ENCODE measurements at places on chromosomes 11 and 22.

GRCh38 chr11:113405724-113406478 is 18.3 kb downstream of the ANKK1 start:
- no peak for DNase-seq

- DNase-seq: no peak
Measured at GRCh38 chr11:64849598-64850356, 5.3 kb upstream of the CDC42BPG start.

- no peak for DNase-seq
Measured at GRCh38 chr22:47225080-47225930, 462.9 kb downstream of the TBC1D22A start.

- no peak for DNase-seq
Measured at GRCh38 chr22:37545703-37546436, 14.4 kb upstream of the CDC42EP1 start.

GRCh38 chr22:30636226-30637077 is 871 bp downstream of the SLC35E4 start:
- no peak for DNase-seq

DNA sequence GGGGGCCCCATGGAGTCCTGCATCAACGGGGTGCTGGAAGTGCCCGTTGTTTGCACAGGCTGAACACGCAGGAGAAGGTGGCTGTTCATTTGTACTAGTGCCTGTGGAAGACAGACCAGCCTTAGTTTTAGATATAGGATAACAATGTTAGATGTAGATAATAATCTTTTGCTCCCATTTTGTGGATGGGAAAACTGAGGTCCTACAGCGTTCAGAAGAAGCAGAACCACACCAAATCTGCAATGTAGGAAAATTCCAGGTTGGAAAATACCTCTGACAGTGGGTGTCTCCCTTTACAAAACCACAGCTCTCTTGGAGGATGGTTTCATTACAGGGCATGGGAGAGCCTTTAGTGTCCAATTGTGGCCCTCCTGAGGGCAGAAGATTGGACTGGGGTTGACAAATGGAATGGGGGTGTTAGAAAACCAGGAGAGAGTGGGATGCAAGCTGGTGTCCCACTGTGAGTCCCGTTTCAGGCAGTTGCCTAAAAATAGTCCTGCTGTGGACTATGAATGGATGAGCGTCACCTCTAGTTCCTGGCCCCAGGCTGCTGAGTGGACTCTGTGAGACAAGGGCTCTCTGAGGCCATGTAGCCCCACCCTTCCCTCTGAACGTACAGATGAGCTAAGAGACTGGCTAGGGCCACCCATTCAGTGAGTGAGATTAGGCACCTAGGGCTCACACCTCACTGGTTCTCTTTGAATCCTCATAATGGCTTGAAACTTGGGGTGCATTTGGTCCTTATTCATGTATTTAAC is 508.8 kb downstream of the MN1 start:
- no peak for DNase-seq

- no peak for DNase-seq
Measured at GRCh38 chr22:30208631-30209603, 37.6 kb downstream of the LIF start.

DNA sequence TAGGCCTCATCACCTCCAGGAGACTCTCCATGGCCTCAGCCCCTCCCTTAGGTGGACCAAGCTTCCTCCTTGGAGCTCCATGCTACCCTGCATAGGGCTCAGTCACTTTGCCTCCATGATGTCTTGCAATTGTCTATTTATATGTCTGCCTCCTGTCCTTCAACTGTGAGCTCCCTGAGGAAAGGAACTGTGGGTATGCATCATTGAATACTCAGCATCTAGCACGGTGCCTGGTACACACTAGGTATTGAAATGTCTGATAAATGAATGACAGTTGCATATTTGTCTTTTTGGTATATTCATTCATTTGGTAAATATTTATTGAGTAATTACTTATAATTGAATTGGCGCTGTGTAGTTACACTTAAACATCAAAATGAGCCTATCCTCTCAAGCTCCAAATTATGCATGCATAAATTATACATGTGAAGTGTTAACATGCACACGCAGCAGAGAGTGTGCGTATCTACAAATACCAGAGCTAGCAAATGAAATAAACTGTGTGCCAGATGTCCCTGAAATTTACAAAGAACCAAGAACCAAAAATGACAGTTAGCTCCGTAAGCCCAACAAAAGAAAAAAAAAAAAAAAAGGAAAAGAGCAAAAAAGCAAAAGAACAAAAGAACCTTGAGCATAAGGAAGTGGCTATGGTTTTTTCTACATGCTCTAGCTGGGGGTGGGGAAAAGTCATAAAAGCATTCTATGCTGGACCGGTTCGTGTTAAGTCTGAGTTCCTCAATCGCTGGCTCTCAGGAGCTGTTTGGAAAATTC is 25.2 kb downstream of the GRAP2 start:
- DNase-seq: no peak

- DNase-seq: no peak
Measured at GRCh38 chr11:6523253-6523652, 26.2 kb downstream of the DNHD1 start.

DNA sequence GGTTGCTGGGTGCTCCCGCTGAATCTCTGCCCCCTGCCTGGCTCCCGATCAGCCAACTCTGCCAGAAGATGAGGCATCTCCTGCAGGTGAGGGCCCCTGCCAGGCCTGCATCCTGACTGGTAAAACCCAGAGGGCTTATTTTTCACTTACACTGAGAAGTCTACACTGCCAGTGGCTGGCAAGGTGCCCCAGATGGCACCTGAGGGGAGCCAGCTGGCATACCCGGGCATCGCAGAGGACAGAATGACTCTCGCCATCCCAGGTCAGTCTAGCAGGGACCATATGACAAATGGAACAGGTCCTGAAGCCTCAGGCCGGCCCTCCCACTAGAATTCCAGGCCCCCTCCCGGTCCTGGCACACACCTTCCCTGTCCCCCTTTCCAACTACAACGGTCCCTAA is 30.9 kb downstream of the MACROD1 start:
- no peak for DNase-seq

- no peak for DNase-seq
Measured at GRCh38 chr11:19701421-19701820, 11.2 kb upstream of the NAV2 start.

GRCh38 chr22:27472975-27473374 is 328.6 kb downstream of the MN1 start:
- DNase-seq: no peak

DNA sequence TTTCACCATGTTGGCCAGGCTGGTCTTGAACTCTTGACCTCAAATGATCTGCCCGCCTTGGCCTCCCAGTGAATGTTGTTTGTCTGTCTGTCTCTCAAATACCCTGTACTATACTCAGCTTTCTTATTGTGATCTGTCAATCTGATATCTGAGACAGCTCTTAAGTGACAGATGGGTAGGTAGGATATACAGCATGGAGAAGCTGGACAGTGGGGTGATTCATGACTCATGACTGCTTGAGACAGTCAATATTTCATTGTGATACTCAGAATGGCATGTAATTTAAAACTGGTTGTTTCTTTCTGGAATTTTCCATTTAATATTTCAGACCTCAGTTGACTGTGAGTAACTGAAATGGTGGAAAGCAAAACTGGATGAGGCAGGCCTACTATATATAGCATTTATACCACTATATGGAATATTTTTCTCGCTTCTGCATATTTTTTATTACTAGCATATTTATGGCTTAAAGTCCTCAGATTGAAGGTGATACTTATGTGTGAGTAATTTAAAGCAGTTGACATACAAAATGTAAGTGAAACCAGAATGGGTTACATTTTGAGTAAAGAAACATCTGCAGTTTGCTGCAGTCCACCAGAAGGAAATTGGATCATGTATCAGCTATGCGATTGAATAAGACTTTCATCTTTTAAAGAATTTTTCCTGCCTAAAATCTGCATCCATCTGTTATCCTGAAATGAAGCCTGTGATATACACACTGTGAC is 22.3 kb downstream of the ARHGAP42 start:
- DNase-seq: peak; percentile 9

DNA sequence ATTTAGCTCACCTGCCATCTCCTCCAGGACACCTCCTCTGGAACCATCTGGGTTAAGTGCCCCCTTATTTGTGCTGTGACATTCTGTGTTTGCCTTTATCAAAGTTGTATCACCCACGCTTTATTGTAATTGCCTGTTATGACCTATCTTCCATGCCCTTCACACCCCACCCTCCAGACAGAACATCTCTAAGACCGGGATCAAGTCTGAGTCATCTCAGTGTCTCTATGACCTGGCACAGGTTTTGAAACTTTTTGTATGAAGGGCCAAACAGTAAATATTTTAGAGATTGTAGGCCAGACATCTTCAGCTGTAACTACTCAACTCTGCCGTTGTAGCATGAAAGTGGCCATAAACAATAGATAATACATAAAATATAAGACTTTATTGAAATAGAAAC is 161.8 kb downstream of the SPON1 start:
- no peak for DNase-seq

DNA sequence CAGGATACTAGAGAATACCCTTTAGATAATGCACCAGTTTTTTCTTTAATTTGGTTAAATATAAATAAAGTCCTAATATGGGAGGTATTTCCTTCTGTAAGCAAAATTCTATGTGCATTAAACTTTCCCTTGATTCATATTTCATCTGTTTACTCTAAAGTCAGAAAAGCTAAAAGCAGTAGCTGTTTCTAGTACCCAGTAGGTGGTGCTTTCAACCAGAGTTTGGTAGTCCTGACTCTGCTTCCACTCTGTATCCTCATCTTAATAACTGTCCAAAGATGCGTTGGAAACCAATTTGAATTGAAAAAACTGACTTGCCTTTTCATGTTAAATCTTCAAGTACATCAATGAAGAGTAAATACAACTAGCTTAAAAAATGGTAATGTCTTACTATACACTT is 1065.2 kb downstream of the JRKL start:
- DNase-seq: no peak

DNA sequence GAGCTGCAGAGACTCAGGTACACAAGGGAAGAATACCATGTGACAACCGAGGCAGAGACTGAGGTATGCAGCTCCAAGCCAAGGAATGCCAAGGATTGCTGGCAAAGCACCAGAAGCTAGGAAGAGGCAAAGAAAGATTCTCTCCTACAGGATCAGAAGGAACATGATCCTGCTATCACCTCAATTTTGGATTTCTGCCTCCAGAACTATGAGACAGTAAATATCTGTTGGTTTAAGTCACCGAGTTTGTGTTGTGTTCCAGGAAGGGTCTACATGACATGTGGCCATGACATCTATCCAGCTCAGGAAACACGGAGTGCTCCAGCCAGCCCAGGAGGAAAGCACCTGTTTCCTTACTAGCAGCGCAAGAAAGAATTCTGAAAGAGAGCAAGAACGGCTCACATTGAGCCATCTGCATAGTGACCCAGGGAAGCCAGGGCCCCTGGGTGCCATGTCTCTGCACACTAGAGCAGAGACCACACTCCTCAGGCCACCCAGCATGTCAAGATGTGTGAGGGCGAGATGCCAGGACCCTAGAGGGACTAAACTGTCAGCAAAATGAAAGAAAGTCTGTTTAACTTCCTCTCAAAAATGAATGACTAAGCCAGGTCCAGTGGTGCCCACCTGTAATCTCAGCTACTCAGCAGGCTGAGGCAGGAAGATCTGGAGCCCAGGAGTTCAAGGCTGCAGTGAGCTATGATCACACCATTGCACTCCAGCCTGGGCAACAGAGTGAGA is 35.6 kb upstream of the GALNT18 start:
- DNase-seq: no peak

- no peak for DNase-seq
Measured at GRCh38 chr11:42524534-42525227, 787.1 kb upstream of the API5 start.

DNA sequence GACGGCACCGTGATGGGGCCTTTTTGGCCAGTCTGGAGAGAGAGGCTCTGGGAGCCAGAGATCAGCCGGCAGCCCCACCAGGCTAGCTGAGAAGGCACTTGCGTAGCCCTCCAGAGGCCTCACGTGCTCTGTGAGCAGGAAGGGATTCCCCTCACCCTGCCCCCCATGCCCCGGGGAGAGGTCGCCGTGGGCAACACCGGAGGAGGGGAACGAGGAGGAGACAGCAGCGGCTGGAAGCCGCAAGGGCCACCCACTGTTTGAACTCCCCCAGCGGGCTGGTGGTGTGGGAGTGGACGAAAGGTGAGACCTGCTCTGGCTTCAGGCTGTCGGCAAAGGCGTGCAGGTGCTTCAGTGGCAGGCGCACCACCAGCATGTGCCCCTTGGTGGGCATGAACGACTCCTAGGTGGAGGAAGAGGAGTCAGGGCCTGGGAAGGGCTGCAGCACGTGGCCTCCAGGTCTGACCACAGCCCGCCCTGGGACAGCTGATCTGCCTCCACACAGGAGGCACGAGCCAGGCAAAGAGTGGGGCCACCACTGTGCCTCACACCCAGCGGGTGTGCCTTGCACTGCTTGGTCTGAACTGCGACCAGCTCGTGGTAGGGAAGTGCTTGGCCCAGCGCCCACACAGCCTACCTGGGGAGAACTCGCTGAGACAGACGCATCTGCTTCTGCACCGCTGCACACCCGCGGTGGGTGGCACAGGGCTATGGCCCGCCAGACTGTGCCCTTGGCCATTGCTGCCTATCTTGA is 99.9 kb downstream of the MED15 start:
- DNase-seq: no peak

- no peak for DNase-seq
Measured at GRCh38 chr11:113431746-113432145, 43.5 kb downstream of the DRD2 start.

DNA sequence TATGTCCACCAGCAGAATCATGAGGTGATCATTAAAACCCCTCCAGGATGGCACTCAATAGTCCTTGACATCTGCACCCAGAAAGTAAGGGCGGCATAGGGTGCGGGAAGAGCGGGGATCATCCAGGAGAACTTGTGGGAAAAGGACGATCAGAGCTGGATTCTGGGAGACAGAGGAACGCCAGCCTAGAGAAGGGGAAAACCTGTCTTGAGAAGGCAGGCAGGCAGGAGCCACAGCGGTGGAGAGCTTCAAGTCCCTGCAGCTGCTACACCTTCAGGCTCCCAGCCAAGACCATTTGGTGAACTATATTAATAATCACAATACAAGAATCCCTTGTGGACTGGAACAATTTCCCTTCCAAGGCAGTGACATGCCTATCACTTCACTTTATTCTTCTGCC is 134.3 kb downstream of the BUD13 start:
- DNase-seq: no peak

GRCh38 chr11:113315811-113316210 is 1.4 kb downstream of the TTC12 start:
- no peak for DNase-seq

DNA sequence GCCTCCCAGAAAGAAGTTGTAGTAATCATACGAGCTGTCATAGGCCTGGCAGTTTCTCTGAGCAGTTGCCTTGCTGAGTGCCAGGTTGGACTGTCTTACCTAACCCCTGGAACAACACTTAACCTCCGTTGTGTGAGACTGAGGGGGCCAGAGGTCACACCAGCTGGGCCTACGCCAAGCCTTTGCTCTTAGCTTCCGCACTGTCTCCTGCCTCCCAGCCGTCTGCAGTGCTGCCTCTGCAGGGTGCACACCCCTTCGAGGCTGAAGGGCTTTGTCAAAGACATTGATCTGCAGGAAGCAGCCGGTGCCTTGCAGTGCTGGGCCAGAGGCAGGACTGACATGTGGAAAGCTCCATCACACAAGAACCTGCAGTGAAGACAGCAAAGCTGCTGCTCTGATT is 16.7 kb downstream of the TAB1 start:
- DNase-seq: no peak

- DNase-seq: no peak
Measured at GRCh38 chr11:125645871-125646270, 20.9 kb downstream of the CHEK1 start.

GRCh38 chr22:24125941-24126340 is 55.3 kb upstream of the SUSD2 start:
- no peak for DNase-seq

GRCh38 chr11:44470854-44471253 is 94.6 kb upstream of the CD82 start:
- DNase-seq: no peak
